GM23248 (cell line): ENCODE measurements at places on chromosomes 7 and 10.

GRCh38 chr10:48609899-48610584 lies 5.2 kb upstream of the ARHGAP22 start:
- DNase-seq = no peak

GRCh38 chr7:30804078-30804661 lies 33.0 kb downstream of the MINDY4 start:
- DNase-seq = peak; percentile 86

- DNase-seq = no peak
Observed at GRCh38 chr7:874031-874749, 2.2 kb upstream of the GET4 start.

GRCh38 chr7:114086537-114086913 lies 167.7 kb upstream of the PPP1R3A start:
- peak; percentile 47 for DNase-seq

DNA sequence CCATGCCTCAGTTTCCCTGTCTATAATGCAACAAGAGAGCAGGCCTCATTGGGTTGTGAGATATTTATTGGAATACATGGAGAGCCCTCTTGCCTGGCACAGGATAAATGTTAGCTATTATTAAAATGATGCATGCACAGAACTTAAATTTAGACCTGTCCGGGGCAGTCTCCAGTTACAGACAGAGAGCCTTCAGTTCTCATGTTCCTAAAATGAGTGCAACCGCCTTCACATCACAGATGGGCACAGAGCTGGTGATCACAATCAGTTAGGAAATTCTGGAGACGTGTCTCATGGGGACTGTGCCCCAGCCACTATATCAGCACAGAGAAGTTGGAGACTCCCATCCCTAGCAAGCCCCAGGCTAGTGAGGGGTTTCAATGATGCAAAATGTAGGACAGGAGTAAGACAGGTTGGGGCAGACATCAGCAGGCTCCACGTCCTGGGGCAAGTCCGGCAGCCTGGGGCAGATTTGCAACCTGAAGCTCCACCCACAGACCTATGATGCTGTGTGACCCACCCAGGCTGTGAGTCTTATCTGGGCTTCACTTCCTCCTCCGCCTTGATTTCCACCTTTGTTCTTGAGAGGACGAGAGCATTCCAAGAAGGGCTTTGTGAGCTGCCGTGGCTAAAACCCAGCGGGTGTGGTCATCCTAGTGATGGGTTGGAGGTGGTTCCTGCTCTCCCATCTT lies 49.4 kb downstream of the CXCL12 start:
- no peak for DNase-seq

DNA sequence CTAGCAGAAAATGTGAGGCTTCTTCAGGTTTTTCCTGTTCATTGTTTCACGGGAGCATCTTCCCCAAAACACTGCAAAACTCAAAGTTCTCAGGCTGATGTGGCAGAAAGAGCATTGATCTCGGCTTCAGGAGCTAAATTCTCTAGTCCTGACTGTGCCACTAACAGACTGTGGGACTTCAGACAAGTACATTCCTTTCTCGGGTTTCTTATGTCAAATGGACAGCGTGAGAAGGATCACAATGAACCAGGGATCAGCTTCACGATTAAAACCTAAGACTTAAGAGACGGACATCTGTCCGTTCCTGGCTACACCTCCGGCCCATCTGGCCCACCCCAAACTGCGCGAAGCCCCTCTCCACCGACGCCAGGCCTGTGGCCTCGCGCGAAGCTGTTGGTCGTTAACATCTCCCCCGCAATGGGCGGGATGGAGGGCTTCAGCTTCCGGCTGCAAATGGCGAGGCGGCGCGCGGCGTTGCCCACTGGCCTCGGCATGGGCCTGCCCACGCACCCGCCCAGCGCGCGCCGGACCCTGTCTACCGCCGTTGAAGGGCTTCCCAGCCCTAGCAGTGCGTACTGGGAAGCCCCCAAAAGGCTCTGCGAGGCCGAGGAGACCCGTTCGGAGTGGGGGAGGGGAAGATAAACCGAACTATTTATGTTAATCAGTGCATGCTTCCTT lies 549 bp upstream of the DDX50 start:
- peak; percentile 88 for DNase-seq

GRCh38 chr7:124171068-124171467 lies 138.2 kb upstream of the TMEM229A start:
- DNase-seq = no peak

- DNase-seq = no peak
Observed at GRCh38 chr10:132064082-132064755, 1.5 kb upstream of the JAKMIP3 start.

DNA sequence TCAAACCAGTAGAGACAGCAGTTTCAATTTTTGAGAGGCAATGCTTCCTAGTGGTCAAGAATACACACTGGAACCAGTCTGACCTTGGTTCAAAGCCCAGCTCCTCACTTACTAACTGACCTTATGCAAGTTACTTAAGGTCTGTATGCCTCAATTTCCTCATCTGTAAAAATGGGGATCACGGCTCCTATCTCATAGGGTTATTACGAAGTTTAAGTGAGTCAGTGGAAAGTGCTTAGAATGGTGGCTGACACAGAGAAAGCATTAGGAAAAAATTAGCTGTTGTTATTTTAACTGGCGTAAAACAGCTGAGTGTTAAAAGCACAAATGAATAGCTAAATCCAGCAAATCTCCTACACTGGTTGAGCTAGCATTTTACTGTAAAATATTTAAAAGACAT lies 162.4 kb upstream of the LAMB4 start:
- DNase-seq = no peak

DNA sequence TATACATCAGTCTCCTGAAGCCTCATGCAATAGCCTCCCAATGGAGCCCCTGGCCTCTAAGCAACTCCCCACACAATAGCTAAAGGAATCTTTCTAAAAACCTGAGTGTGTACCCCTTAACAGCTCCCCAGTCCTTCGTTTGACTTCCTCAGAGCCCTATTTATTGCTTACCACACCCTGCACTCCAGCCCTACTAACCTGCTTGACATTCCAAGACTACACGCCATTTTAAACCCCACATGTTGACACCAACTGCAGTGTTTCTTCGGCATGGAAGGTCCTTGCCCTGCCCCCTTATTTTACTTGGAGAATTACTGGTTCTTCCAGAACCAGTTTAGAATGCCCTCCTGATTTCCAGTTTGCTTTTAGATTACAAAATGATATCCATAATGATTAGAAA lies 10.8 kb downstream of the SRPK2 start:
- no peak for DNase-seq
